Stimulated activated CD8-positive, alpha-beta memory T cell treated with anti-CD3 and anti-CD28 coated beads, Interleukin-7, amount 100 ng/mL, for 4 hours (primary cell): ENCODE measurements at places on chromosomes 1 and 21.

- DNase-seq = no peak
Observed at GRCh38 chr1:32782086-32782485, 35.1 kb downstream of the YARS1 start.

GRCh38 chr21:25188677-25189079 is 418.6 kb downstream of the MRPL39 start:
- no peak for DNase-seq

DNA sequence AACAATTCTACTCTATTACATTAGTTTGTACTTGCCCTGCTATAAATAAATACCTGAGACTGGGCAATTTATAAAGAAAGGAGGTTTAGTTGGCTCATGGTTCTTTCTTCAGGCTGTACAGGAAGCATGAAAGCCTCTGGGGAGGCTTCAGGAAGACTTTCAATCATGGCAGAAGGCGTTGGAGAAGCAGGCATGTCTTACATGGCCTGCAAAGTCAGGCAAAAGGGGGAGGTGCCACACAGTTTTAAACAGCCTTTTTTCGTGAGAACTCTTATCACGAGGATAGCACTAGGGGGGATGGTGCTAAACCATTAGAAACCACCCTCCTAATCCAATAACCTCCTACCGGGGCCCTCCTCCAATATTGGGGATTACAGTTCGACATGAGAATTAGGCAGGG is 102.9 kb downstream of the DYRK1A start:
- no peak for DNase-seq

DNA sequence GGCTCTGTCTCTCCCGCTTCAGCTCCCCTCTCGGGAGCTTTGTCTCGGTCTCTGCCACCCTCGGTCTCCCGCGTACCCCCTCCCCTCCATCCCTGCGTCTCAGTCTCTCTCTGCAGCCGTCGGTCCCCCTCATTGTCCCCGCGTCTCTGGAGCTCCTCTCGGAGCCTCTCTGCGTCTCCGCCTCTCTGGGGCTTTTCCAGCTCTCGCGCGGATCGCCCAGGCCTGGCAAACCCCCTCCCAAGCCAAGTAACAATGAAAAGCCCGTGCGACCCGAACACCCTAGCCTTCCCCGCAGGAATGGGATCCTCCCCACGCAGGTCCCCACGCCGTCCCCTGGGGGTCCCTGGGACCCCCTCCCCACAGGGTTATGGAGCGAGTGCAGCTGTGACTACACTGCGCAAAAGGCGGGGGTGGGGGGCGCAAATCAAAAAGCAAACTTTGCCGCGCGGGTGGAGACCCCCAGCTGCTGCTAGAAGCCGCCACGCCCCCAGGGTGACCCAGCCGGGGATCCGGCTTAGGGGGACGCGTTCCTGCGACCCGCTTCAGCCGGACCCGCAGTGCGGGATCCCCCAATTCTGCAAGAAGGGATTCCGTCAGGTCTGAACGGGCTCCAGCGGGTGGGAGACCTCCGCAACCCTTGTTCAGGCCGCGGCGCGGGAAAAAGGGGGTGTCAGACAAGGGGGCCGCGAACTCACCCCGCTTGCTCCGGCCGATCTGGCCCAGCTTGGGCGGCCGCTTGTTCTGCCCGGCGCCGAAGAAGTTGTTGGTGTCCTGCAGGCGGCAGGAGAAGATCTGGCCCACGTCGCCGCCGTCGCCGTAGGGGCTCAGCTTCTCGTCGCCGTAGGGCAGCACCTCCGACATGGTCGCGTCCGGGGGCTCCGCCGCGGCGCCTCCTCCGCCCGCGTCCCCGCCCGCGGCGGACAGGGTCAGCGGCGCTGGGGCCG is 1.2 kb downstream of the CAMK2N1 start:
- no peak for DNase-seq

- no peak for DNase-seq
Observed at GRCh38 chr1:46687921-46688509, 16.4 kb downstream of the TEX38 start.

- no peak for DNase-seq
Observed at GRCh38 chr1:228691926-228692325, 43.4 kb upstream of the RHOU start.

GRCh38 chr1:195973311-195973904 is 634.8 kb downstream of the KCNT2 start:
- no peak for DNase-seq

DNA sequence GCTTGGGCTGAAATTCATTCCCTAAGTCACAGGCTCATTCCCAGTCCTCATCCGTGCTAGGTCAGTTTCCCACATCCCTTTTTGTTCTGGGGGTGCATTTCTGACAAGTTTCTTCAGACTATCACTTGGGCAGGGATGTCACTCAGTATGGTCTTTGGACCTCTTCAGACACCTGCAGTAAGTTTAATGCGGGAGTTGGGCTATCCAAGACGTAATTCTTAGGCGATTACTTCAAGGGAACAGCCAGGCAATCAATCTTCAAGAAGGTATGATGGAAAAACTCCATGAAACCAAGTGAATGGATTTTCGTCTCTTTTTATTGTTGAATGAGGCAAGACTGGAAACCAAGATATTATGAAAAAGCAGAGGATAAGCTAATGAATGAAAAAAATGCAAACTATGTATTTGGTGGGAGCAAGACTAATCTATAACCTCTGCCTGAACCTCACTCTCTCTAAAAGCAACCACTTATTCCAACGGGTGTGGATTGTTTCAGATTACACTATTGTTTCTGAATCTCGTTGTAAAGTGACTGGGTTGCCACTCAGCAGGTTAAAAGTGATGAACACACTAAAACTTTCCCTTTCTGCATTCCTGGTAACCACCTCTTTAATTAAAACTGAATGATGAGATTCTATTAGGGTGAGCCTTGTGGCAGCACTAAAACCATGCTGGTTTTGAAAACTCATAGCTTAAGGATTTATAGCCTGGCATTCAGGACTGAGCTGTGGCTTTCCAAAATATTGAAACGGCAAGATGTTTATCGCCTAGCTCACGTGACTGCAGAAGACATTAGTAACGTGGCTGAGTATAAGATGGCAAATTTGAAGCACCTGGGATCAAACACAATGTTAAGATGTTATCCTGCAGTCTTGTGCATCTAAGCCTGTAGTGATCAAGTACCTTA is 1.1 kb downstream of the RASAL2 start:
- DNase-seq = no peak

DNA sequence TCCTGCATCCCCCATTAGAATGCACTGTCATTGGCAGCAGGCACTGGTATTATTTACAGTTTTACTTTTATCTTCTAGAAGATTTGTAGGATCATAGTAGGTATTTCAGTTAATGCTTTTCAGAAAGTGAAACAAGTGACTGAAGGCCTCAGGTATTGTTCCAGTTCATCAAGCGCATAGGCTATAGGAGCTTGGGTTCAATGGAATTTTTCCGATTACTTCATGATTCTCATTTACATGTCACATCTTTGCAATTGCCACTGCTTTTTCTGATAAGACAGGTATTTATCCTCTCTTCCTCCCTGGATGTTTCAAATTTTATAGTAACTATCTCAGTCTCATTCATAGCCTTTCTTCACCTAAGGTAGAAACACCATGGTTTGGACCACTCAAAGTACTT is 161.3 kb downstream of the NTPCR start:
- no peak for DNase-seq

GRCh38 chr1:170932236-170932635 is 3.1 kb upstream of the MROH9 start:
- DNase-seq = no peak

DNA sequence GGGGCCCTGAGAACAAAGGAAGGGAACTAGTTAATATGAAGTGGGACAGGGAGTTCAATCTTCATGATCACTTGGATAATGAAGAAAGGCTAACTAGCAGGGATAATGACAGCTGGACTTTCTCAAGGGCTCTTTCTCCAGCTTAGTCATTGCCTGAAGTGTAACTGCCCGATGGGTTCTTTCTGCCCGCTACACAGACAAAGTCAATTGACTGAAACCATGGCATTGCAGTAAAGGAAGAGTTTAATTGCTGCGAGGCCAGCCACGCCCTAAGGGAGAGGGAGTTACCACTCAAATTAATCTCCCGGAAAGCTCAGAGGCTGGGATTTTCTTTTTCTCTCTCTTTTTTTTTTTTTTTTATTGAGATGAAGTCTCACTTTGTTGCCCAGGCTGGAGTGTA is 16.6 kb upstream of the SLC2A5 start:
- DNase-seq = no peak

- no peak for DNase-seq
Observed at GRCh38 chr1:219155135-219155534, 18.5 kb upstream of the LYPLAL1 start.

DNA sequence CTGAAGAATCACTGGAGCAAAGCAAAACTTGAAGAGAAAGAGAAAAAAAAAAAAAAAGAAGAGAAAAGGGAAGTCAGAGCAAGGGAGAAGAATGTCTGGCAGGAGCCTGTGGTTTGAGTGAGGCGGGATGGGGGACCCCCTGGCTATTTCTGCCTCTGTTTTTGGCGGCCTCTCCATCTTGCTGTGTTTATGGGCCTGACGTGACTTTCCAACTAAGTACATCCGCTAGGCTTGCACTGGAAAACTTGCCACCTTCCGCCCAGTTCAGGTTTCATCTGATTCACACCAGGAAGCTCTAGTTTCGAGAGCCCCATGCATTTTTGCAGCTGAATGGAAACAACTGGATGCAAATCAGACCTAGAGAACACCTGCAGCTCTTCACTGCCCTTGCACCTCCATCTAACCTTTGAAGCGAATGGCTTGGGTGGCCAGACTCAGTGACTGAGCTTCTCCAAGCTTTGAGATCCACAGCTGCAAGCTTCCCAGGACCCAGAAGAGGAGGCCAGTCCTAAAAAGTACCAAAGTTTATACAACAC is 28.0 kb downstream of the TBX15 start:
- no peak for DNase-seq

DNA sequence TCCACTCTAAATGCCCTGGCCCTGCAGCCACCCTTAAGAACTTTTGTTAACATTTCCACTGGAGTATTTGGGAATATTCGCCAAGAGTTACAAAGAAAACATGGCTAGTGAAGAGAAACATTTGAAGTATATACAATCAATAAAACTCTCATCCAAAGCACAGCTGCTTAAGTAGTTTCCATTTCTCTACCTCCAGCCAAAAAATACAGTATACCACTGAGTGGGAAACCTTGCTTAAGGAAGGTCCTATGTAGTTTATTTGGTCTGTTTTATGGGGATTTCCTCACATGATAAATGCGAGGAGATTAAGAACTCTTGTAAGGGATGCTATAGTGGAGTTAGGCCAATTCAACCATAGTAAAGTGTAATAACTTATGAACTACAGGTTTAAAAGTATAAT is 382.5 kb downstream of the NEGR1 start:
- no peak for DNase-seq

DNA sequence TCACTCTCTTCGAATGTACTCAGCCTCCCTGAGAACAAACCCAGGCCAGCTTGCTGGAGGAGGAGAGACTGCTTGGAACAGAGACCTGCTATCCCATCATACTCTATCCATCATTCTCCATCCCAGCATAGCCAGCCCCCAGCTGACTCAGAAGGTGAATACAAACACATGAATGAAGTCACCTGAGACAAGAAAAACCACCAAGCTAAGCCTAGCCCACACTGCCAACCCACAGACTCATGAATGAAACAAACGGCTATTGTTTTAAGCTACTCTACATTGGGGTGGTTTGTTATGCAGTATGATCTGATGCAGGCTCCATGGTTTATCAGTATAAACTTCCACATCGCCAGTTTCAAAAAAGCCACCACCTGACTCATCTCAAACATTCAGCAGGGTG is 395.6 kb downstream of the SETD4 start:
- DNase-seq = no peak

- DNase-seq = peak; percentile 49
Observed at GRCh38 chr1:20184997-20185833, 681 bp upstream of the UBXN10 start.

GRCh38 chr21:41196993-41197392 is 29.0 kb downstream of the BACE2 start:
- DNase-seq = no peak

- no peak for DNase-seq
Observed at GRCh38 chr1:219066631-219067349, 106.9 kb upstream of the LYPLAL1 start.

DNA sequence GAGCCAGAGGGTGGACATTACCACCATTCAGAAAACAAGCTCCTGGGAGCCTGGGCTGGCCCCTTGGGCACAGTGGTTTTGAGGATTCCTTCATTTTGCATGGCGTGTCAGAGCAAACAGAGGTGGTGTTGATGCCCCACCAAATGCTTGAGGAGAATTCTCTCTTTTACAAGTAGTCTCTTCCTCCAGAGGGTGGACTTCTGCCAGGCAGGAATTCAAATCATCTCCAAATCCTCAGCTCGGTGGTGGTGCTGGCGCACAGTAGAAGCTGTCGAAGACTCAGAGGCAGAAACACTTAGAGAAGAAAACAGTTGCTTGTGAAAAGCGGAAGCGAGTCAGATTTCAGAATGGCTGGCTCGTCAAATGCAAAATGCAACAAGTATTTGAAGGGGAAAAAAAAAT is 3.4 kb upstream of the CHI3L1 start:
- DNase-seq = no peak

DNA sequence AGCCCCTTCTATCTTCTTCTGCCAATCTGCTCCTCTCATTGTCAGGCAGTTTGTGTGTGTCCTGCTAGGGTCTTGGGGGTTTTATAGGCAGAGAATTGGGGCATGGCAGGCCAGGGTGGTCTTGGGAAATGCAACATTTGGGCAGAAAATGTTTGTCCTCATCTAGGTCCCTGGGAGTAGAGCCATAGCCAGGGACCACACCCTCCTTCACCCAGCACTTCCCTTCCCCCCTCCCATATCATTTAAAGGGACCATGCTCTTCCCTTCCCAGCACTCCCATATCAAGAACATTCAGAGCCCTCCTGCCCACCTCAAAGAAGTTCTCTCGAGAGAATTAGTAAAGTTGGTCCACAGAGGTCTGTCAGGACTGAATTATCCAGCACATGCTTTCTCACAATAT is 41.7 kb downstream of the ZNF697 start:
- no peak for DNase-seq

- peak; percentile 63 for DNase-seq
Observed at GRCh38 chr1:44775930-44776729, 790 bp downstream of the RPS8 start.

DNA sequence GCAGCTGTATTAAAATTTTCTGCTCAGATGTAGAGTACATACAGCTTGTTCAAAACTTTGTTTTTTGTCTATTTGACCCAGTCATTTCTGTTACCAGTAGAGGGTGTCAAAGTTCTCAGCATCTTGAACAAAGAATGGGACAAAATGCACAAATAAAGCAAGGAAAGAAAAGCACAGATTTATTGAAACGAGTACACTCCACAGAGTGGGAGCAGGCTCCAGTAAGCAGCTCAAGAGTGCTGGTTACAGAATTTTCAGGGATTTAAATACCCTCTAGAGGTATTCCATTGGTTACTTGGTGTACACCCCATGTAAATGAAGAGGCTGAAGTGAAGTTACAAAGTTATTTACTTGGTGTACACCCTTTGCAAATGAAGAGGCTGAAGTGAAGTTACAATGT is 8.9 kb upstream of the PRMT6 start:
- DNase-seq = no peak

- peak; percentile 40 for DNase-seq
Observed at GRCh38 chr1:38527373-38527966, 332.1 kb downstream of the RRAGC start.

- no peak for DNase-seq
Observed at GRCh38 chr1:229859026-229859425, 208.0 kb upstream of the GALNT2 start.
